ENCODE measurements at places on chromosomes 5 and 9. TPM values are rescaled to one million over a fixed set of nuclear protein-coding genes. Genes with fewer than 3 reads are reported as not detected.

MAST4 gene
- 41.1 TPM for total RNA-seq

PCDHA4 gene
- 0.16 TPM for total RNA-seq

BRINP1 gene
- total RNA-seq = 1.9 TPM

SLC46A2 gene
- total RNA-seq = not detected

ACTBL2 gene
- total RNA-seq = not detected

FNIP1 gene
- 24.2 TPM for total RNA-seq

GAPT gene
- total RNA-seq = 0.68 TPM

CHSY3 gene
- total RNA-seq = 1.9 TPM

WDR38 gene
- total RNA-seq = not detected

CDH6 gene
- total RNA-seq = 2.2 TPM

PHYHD1 gene
- 28.2 TPM for total RNA-seq

OBP2B gene
- total RNA-seq = not detected

- no peak for DNase-seq
Observed at GRCh38 chr9:97535771-97536170, 34.3 kb downstream of the TMOD1 start.

DNA sequence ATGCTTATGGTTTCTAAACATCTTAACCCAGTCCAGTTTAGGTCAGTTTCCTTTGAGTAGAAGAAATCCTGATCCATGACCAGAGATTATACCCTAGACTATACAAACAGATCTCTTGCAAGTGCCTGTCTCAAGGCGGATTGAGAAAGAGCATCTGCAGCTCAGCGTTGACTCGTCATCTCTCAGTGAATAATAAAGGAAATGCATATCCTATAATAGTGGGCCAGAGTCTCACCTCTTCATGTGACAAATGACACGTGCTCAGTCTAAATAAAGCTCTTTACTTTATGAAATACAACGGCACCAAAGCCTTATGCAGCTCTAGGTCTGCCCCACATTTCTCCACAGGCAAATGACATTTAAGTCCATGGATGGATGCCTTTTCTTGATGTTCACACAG, 179.4 kb upstream of the NR3C1 start:
- no peak for DNase-seq

DNA sequence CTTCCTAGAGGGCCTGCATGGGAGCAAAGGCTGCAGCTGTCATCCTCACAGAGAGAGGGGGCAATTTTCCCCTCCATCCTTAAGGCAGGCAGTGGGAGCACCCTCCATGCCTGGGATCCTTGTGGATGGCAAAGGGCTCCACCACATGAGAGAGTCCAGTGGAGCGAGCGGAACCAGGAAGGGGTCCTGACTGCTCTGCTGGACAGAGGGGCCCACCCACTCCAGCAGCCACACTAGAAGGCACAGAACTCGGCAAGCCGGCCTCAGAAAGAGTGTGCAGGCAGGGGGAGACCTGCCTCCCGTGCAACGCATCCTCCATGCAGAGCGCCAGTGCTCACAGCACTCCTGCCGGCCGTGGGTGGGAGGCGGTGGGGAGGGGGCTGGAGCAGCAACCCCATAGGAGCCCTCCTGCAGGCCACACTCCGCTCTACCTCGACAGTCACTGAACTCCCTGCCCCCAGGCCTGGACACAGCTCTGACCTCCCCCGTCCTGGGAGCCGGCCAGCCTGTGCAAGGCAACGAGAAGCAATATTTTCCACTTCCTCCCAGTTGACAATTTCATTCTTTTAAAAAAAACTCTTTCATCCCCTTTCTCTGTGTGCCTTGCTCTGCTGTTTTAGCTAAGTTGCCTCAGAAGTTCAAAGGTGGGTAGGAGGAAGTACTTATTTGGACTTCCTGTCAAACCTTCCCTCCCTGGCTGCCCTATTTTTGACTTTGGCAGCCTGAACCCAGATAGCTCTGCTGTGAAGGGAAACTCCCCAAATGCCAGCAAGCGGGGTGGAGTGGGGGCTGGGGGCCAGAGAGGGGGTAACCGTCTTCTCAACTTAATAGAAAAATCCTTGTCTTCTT, 5.3 kb upstream of the LCP2 start:
- DNase-seq = peak; percentile 64

GRCh38 chr9:110763568-110763967, 95.0 kb downstream of the MUSK start:
- DNase-seq = no peak

- no peak for DNase-seq
Observed at GRCh38 chr5:68285851-68286611, 70.5 kb downstream of the PIK3R1 start.

GRCh38 chr9:107587191-107587963, 97.8 kb upstream of the KLF4 start:
- peak; percentile 81 for DNase-seq

GRCh38 chr5:74623006-74623611, 17.4 kb downstream of the ENC1 start:
- no peak for DNase-seq

DNA sequence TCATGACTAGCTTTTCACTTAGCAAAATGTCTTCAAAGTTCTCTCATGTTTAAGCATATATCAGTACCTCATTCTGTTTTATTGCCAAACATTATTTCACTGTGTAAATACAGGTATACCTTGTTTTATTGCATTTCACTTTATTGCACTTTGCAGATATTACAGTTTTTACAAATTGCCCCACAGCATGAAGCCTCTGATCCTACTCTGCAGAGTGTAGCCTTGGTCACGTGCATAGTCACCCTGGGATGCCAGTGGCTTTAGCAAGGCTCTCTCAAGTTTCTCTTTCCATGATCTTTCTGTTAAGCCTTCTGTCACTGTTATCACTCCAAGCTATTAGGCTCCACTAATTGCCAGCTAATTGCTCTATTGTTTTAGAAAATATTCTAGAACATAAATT, 182.2 kb upstream of the GRIA1 start:
- DNase-seq = no peak

DNA sequence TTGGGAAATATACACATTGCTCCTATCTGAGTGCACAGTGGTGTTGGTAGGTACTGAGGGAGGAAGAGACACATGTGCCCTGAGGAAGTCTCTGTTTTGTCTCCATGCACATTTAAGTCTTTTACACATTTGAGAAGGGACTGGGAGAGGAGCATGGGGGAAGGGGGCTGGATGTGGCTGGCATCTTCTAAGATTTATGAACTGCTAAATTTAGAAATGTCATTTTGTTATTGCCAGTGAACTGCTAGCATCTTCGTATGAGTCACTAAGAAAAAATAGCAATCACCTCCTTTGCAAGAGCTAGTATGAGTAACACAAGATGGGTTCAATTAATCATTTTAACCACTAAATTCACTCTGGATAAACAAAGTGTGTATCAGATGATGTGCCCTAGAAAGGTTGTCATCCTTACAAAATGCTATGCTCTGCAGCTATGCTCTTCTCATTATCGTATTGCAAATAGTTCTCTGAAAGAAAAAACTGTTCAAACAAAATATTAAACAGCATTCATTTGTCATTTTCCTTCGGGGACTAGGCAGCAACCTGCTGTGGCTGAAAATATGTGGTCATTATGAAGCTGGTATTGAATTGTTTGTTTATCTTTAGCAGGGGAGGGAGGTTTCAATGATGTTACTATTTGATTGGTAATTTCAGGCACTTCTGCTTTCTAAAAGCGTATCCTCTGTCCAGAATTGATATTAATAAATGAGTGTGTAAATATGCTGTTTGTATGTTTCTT, 236.5 kb downstream of the DMRTA1 start:
- no peak for DNase-seq

- DNase-seq = peak; percentile 80
Observed at GRCh38 chr9:107612136-107612535, 122.6 kb upstream of the KLF4 start.

- no peak for DNase-seq
Observed at GRCh38 chr5:80147119-80147815, 108.6 kb downstream of the SERINC5 start.

DNA sequence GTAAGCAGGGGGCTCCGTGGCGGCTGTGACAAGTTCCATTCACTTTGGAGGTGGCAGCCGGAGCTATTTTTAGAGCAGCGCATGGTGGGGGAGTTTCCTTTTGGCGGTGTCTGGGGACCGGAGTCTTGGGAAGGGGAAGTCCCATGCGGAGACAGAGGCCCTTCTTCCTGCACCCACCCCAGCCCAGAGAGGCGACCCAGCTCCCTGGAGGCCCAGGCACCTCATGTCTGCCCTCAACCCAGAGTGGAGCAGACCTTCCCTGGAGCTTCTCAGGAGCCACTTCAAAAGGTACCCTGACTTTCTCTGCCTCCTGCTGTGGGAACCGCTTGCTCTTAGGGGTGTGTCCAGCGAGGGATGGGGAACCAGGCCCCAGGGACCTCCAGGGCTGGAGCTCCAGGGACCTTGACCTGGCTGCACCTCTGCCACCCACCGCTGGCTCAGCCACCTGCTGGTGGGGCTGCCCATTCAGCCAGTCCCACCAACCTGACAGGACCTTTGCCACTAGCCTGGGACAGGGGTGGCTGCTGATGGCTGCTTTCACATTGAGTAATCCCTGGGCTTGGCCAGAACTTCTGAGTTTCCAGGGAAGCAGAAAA, 34.1 kb downstream of the NEK6 start:
- no peak for DNase-seq

GRCh38 chr5:95159603-95160002, 125.3 kb downstream of the MCTP1 start:
- no peak for DNase-seq

DNA sequence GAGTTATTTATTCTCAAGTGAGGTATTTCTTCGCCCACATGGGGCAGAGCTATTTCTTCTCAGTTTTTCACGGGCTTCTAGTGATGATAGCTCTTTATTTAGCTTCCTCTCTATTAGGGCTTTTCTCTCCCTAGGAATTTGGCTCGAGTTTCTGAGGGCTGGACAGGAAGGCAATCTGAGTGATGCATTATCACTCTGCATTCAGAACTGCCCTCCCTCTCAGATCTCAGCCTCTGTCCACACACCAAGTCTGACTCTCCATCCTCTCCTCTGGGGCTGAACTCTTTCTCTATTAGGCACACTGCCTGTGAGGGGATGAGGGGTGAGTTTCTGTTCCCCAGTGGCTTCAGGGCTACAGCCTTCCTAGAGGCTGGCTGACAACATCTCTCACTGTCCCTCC, 14.9 kb upstream of the SCAMP1 start:
- DNase-seq = no peak

DNA sequence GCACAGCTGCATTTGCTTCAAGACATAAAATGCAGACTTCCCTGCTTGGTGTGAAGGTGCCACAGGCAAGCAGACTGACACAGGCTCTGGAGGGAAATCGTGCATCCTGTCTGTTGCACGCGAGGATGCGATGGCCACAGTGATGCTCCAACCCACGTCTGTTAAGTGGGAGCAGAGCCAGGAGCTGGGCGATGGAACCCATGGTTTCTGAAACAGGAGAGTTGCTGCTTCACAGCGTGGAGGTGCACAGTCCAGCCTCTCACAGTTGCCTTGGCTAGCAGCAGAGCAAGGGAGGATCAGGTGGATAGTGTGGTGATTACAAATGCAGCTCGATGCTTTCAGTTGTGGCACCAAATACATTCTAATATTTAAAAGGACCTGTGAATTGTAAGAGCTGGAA, 108.8 kb downstream of the TENT4A start:
- DNase-seq = no peak

- DNase-seq = no peak
Observed at GRCh38 chr5:145835848-145836239, 702 bp upstream of the PRELID2 start.

- DNase-seq = peak; percentile 96
Observed at GRCh38 chr9:113593682-113594281, 130.3 kb downstream of the RGS3 start.

GRCh38 chr5:148343603-148344487, 8.5 kb downstream of the SPINK9 start:
- DNase-seq = no peak

DNA sequence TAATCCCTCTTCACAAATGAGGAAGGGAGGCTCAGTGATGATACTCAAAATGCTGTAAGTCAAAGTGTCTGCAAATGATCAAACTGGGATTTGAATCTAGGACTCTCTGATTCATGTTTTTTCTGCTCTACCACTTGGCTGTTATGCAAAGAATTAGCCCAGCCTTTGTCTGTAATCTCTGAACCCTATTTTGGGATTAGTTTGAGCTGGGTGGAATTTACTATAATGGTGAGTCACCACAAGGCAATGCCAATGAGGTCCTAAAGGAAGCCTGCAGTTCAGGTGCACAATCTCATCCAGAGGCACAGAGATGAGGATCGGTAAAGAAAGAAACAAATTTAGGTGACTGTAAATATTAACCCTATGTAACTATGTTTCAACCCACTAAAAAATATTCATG, 29.2 kb downstream of the RFK start:
- no peak for DNase-seq

DNA sequence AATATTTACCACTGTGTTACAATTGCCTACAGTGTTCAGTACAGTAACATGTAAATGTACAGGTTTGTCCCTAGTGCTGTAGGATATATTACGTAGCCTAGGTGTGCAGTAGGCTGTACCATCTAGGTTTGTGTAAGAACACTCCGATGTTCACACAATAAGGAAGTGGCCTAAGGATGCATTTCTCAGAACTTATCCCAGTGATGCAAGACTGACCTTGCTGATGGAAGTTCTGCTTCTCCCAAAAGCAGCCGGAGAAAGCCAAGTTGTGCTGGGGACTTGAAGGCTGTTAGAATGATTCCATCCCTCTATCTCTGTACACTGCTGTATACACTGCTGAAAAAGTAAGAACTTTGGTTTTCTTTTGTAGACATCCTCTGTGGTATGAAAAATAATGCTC, 21.6 kb downstream of the NEUROG1 start:
- DNase-seq = no peak

DNA sequence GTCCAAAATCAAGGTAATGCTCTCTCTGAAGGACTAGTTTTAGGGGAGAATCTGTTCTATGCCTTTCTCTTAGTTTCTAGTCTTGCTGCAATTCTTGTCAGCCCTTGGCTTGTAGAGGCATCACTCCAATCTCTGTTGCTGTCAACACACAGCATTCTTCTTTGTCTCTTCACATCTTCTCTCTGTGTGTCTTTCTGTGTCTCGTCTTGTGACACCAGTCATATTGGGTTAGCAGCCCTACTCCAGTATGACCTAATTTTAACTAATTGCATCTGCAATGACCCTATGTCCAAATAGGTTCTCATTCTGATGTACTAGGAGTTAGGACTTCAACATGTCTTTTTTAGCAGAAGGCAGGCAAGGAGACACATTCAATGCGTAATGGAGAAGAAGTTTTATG, 1110.6 kb downstream of the DTWD2 start:
- DNase-seq = no peak

- DNase-seq = peak; percentile 57
Observed at GRCh38 chr5:142807372-142807911, 37.3 kb downstream of the ARHGAP26 start.

GRCh38 chr5:6785161-6785860, 72.1 kb downstream of the TENT4A start:
- DNase-seq = no peak

- DNase-seq = no peak
Observed at GRCh38 chr9:110298043-110298605, 39.5 kb downstream of the TXNDC8 start.

GRCh38 chr5:179313849-179314521, 31.3 kb downstream of the ADAMTS2 start:
- DNase-seq = peak; percentile 81

GRCh38 chr5:94901191-94901979, 282.9 kb downstream of the SLF1 start:
- DNase-seq = no peak

All from left cardiac atrium (tissue), 4 donors.